Activated CD4-positive, CD25-positive, alpha-beta regulatory T cell (primary cell): ENCODE measurements at places on chromosomes 11 and 22.
A peak's percentile ranks its signal among the peaks of the same experiment; 100 is the strongest.

GRCh38 chr11:31806928-31807798, 4.0 kb downstream of the PAX6 start:
- DNase-seq = no peak

DNA sequence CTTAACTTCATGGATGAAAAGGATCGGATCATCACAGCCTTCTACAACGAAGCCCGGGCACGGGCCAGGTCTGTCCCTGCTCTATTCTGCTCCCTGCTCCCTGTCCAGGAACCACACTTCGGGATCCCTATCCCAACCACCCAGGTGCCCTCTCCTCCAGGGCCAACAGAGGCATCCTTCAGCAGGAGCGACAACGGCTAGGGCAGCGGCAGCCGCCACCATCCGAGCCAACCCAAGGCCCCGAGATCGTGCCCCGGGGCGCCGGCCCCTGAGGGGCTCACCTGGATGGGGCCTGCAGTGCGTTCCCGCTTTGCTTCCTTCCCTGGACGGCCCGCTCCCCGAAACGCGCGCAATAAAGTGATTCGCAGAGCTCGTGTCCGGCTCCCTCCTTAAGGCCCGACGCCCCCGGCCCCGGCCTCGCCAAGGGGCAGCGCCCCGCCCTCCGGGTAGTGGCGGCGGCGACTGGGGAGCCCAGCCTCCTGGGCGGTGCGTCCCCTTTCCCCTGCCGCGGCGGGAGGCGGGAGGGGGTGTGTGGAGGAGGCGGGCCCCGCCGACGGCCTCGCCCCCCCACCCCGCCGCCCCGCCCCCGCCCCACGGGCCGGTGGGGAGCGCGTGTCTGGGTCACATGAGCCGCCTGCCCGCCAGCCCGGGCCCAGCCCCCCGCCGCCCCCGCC, at the start of gene VEGFB:
VEGFB (plus strand) TSS at position 672 of the 674 bp plus-strand sequence. CDS start 250 bp downstream, outside the sequence.
- DNase-seq = peak; percentile 60

GRCh38 chr11:68160100-68160695, 39.0 kb upstream of the CHKA start:
- no peak for DNase-seq

- DNase-seq = no peak
These were observed 129.3 kb downstream of the GRIA4 start for GRCh38 chr11:105738986-105739795.

GRCh38 chr22:46087816-46088277, 62.5 kb upstream of the PPARA start:
- DNase-seq = no peak

DNA sequence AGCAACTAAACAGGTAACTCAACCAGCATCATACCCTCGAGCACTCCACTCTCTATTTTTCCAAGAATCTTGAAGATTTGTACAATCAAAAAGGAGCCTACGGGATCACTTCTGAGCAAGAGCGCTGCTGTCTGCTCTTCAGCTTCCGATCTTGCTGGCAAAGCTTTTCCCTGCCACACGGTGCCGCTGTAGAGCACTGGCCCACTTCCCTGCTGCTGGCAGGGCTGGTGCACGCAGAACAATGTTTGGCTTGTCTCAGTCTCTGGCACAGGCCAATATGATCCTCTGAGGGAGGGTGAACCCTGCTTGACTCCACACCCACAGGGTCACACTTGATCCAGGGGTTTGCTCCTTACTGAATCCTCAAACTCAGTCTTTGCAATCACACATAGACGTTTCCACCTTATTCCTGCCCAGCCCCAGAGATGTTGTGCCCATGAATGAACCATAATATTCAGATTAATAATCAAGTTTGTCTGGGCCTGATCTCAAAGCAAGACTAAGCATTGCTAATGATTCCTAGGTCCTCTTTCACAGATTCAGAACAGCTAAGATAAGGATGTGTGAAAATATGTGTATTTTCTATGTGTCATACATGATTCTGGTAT, 536.6 kb downstream of the SOX6 start:
- no peak for DNase-seq

GRCh38 chr11:100302824-100303223, 384.3 kb upstream of the ARHGAP42 start:
- DNase-seq = no peak

GRCh38 chr11:32786811-32787210, 7.7 kb downstream of the CCDC73 start:
- no peak for DNase-seq

- DNase-seq = no peak
These were observed 33.3 kb upstream of the KCNQ1OT1 start for GRCh38 chr11:2732940-2733628.

DNA sequence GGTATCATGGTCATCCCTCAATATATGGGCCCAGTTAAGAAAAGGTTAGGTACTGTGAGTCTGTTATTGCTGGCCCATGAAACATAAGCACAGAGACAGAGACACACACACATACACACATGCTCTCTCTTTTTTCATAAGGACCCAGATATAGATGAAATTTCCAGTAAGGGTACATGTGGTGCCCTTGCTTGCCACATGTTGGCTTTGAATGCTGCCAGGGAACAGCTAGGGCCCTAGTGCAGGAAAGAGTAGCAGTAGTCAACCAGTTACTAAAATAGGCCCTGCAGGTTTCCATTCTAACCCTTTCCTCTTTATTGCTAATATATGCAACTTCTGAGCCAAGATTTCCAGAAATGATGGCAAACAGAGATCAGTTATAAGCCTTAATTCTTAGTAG, 9.1 kb downstream of the SNX19 start:
- no peak for DNase-seq

DNA sequence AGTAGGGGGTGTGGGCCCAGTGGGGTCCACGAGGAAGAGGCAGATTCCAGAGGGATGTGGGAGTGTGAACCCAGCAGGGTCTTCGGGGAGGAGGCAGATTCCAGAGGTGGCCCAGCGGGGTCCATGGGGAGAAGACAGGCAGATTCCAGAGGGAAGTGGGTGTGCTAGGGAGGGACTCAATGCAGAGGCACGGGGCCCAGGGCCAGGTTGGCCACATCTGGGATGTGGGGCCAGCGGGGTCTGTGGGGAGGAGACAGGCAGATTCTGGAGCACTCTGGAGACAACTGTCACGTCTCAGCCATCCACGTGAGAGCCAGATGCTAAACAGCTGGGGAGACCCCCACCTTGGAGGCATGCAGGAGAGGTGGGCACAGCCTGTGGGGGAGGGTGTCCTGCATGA, 582.6 kb downstream of the TBC1D22A start:
- no peak for DNase-seq

DNA sequence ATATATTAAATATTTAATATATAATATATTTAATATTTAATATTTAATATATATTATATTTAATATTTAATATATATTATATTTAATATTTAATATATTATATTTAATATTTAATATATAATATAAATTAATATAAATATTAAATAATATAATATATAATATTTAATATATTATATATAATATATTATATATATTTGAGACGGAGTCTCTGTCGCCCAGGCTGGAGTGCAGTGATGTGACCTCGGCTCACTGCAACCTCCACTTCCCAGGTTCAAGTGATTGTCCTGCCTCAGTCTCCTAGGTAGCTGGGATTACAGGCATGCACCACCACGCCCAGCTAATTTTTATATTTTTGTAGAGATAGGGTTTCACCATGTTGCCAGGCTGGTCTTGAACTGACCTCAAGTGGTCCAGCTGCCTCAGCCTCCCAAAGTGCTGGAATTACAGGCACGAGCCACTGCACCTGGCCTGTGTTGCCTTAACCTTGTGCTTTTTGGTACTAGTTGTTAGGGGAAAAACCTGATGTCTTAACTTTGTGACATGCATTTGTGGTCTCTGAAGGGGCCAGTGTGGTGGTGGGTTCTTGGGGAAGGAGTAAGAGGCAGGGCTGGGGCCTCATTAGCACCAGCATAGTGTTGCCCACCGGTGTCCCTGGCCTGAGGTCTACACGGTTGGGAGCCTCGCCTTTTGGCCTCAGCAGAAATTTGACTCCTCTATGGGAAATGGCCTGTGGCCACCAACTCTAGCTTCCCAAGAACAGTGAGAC, 16.6 kb downstream of the SEC14L3 start:
- DNase-seq = no peak

- DNase-seq = no peak
These were observed 208.5 kb upstream of the GRIA4 start for GRCh38 chr11:105401269-105401809.

DNA sequence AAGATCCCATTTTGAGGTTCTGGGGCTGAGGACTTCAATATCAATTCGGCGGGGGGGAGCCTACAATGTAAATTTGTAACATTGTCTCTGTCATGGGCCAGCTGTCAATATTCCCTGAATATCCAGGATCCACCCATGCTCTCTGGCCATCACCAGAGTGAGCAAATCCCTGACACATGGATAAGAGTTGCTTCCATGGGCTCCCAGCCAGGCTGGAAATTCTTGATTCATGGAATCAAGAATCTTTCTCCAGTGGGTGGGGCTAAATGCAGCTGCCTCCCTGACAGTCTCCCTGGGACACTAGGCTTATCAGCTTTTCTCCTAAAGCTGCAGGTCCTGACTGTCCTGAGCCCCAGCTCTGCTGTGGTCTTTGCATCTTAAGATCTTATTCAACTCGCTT, 86.9 kb upstream of the IGLL5 start:
- no peak for DNase-seq

GRCh38 chr11:95999711-96000406, 76.0 kb upstream of the MTMR2 start:
- no peak for DNase-seq

DNA sequence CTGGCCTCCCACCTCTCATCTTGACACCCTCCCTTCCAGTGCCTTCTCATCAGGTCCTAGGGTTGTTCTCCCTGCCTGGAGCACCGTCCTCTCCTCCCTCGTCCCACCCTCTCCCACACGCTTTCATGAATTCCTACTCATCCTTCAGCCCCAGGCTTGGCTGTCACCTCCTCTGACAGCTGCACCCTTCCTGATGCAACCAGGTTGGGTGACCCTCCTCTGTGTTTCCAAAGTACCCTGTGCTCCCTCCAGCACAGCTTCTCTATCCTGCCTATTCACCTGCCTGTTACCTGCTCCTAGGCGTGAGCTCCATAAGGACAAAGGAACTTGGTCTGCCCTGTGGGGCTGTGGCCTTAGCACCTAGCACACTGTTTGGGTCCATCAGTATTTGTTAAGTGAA, 58.4 kb downstream of the SGSM3 start:
- DNase-seq = no peak

DNA sequence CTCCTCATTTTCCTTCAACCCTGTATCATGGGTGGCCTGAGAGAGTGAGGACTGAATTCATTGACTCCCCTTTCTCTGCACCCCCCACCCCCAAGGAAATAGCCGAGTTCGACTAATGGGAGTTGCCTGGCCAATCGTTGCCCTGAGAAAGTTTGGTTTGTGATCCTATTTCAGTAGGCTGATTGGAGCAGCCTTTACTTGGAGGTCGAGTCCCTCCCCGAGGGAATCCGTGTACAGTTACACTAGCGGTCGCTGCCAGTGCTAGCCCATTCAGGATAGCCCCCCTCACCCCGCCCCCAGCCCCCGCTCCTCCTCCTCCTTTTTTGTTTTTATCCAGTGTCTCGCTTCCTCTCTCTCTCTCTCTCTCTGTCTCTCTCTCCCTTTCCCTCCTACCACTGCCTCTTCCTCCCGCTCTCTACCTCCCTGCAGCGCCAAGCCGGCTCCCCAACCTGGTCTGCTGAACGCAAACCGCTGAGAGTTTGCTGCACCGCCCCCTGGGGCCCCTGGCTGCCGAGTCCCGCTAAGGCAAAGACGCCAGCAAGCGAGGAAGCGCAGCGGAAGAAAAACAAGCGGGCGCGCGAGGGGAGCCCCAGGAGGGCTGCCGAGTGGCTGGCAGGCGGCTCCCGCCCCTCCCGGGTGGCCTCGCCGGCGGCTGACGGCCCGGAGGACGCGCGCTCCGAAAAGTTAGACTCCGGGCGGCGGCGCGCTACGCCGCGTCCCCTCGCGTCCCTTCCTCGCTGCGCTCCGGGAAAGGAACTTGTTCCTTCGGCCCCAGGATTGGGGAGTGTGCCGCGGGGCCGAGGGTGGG, at the start of gene GRAMD1B:
GRAMD1B (plus strand) TSS at position 357 of the 808 bp plus-strand sequence. CDS start 524 bp downstream, outside the sequence.
- peak; percentile 60 for DNase-seq

GRCh38 chr11:126061707-126062678, 673 bp downstream of the CDON start:
- DNase-seq = no peak

- no peak for DNase-seq
These were observed 207.7 kb downstream of the CEP164 start for GRCh38 chr11:117535201-117535849.

DNA sequence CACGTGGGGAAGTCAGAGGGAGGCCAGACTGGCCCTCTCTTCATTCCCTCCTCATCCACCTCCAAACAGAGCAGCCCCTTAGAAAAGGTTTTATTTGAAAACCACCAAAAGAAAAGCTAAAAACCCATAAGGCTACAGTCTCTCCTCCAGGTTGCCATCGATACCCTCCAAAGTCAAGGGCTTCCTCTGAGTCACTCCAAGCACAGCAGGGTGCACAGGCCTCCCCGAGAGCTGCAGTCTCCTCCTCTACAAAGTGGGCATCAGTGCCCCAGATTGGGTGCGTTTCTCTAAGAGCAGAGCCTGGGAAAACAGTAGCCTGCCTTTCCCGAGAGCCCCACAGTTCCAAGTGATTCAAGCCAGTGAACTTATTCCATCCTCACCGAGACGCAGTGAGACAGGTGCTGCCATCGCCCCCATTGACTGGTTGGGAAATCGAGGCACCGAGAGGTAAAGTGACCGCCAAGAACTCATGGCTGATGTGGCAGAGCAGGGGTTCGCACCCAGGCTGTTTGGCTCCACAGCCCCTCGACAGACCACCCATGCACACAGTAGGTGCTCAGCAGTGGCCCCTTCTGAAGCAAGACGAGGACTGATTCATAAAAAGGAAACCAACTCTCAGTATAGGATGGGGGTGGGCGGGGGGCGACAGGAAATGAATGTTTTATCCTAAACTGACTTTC, 91.7 kb upstream of the SHISAL1 start:
- DNase-seq = no peak

- DNase-seq = peak; percentile 49
These were observed at the start of gene TMEM184B for GRCh38 chr22:38272373-38273134. TMEM184B (minus strand) TSS chr22:38273010; CDS start chr22:38247961, 25,049 bp downstream.

DNA sequence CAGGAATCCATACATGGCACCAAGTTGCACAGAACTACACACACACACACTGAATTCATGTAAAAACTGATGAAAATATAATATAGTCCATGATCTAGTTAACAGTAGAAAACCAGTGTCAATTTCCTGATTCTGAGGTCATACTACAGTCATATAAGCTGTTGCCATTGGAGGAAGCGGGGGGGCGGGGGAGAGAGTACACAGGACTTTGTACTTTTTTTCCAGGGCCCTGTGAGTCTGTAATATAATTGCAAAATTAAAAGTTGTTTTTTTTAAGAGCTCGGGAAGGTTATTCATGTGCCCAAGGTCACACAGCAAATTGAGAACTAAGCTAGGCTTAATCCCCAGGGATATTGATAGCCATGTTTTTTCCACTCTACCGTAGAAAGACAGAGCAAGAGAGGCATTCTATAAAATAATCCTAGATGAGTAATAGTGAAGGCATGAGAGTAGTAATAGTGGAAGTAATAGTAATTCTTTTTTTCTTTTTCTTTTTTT, 312.3 kb downstream of the MN1 start:
- DNase-seq = no peak

DNA sequence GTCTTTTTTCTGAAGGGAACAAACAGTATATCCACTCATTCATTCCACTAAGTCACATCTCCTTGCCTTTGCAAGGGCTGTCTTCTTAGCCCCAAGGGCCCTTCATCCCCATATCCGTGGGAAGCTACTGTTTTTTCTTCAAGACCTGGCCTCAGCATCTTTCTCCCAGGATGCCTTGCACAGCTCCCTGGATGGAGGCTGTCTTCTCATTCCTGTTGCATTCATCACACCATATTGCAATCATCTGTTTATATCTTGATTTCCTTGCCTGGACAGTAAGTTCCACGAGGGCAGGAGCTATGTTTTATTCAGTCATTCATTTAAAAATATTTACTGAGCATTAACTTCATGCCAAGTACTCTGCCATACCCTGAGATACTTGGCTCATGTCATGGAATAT, 29.3 kb upstream of the NECTIN1 start:
- no peak for DNase-seq
